ENCODE measurements at places on chromosomes 7 and 10.

- DNase-seq: no peak
These were observed 136.9 kb upstream of the CDK6 start for GRCh38 chr7:92973293-92973731.

DNA sequence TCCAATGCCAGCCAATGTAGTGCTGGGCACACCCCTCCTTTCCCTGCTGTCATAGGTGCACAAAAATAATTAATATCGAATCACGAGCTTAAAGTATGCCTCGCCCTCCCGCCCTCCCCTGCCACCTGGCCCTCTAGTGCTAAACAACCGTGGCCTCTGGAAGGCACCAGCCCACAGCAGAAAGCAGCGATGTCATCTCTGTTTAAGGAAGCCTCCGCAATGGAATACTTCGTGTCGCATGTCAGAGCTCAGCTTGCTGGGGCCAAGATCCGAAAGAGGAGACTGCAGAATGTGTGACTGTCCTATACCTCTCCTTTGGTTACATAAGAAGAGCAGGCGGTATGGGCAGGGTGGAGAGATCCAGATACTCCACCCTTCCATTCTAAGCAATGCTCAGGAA lies 71.5 kb downstream of the RHOBTB1 start:
- DNase-seq: no peak

DNA sequence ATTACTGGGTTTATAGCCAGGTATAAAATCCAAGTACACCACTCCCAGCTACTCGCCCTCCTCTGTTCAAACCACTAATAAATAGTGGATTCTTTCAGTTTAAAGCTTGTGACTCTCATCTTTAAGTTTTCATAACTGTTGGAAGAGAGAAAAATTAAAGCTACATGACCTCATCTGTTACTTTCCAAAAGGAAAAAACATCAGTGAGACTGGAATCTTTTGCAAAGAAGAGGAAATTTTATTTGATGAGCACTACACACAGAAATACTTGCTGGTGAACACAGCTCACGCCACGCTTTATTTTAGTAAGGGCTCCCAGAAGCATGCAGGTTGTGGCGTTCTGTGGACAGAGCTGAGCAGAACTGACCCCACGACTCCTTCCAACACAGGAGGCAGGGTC lies 527.0 kb upstream of the MGMT start:
- no peak for DNase-seq

DNA sequence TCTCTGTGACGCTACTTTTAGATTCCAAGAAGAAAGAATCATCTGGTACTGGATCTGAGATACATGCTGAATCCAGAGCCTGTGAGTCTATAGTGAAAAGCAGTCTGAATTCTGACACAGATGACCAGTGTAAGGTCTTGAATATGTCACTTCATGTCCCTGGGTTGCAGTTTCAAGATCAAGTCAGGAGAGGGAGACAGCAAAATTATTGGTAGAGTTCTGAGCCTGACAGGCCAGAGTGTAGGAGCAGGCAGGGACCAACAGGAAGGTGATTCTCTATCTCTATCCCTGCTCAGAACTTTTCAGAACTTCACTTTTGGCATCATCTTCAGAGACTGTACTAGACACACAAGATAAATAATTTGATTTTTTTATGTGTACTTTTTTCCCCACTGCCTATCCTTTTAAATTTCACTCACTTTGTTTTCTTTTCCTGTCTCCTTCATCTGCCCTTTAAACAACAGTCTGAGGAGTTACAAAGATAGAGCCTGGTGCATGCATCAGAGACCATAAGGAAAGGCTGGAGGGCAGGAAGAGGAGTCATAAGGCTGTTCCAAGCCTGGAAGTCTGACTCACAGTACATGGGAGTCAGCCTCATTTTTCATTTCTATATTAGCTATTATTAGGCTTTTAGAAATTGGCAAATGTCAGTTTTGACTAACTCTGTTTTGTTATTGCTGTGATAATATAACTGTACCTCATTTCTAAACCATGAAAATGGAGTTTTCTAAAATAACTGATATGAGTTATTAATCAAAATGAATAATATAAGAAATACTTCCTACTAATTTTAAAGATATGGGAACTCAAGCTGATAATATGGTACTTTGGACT lies 120.2 kb upstream of the TMEM229A start:
- DNase-seq: no peak

Measured in KG1 (cell line).